ENCODE measurements at places on chromosomes 2 and 18.

- no peak for DNase-seq
Measured at GRCh38 chr2:237455764-237456163, 31.3 kb upstream of the MLPH start.

- DNase-seq = no peak
Measured at GRCh38 chr2:120765678-120766469, 30.2 kb downstream of the GLI2 start.

- DNase-seq = no peak
Measured at GRCh38 chr18:3071676-3072075, 58.7 kb upstream of the LPIN2 start.

DNA sequence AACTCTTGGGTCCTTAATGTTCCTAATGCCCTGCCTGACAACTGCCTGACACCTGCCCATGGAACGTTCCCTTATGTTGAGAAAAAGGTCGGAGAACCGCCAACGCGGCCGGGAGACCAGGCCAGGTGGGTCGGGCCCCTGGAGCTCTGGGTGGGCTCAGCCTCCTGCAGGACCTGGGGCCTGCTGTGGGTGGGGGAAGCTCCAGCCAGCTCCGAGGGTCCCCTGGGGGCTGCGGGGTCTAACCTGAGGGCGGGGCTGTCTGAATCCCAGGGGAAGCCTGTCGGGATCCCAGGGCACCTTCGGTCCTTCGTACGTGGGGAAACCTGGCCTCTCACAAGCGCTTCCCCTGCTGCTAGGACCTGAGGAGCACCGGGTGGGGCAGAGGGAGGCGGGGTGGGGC is 296.0 kb downstream of the NDUFA10 start:
- no peak for DNase-seq

DNA sequence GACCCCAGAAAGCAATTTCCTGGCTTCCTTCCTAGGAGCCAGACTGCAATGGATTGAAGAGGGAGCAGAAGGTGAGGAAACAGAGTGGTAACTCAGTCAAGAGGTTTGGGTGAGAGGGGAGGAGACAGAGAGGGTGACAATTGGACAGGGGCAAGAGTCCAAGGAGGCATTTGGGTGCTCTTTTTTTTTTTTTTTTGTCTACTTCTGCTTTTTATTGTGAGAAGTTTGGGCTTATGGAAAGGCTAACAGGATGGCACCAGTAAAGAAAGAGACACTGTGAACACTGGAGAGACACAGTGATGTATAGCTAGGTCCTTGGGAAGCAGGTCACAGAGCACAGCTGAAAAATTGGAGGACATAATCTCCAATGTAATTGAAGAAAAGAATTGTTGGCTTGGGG is 25.0 kb downstream of the CYBRD1 start:
- no peak for DNase-seq

DNA sequence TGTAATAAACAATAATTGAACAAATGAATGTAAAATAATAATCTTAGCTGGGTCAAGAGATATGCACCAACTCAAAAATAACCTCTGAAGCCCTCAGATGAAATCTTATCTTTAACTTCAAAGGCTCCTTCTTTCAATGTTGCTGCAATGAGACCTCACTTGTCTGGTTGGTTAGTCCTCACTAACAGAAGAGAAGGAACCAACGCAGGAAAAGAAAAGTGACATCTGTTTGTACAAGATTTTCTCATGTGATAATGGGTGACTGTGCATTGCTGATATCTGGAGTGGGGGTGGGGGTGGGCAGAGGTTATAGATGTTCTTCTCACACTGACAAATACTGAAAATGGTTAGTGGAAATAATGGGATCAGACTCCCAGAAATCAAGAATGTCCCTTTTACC is 2.6 kb downstream of the SCN7A start:
- no peak for DNase-seq

GRCh38 chr2:1777156-1777555 is 32.8 kb upstream of the PXDN start:
- DNase-seq = no peak

- peak; percentile 82 for DNase-seq
Measured at GRCh38 chr2:160647967-160648685, 154.5 kb upstream of the RBMS1 start.

GRCh38 chr18:44816050-44816449 is 135.4 kb downstream of the SETBP1 start:
- DNase-seq = no peak

- no peak for DNase-seq
Measured at GRCh38 chr18:61741881-61742454, 150.8 kb downstream of the RNF152 start.

- DNase-seq = no peak
Measured at GRCh38 chr18:8208716-8209115, 400.5 kb upstream of the RAB12 start.

- no peak for DNase-seq
Measured at GRCh38 chr2:174004905-174005605, 39.9 kb upstream of the SP3 start.

DNA sequence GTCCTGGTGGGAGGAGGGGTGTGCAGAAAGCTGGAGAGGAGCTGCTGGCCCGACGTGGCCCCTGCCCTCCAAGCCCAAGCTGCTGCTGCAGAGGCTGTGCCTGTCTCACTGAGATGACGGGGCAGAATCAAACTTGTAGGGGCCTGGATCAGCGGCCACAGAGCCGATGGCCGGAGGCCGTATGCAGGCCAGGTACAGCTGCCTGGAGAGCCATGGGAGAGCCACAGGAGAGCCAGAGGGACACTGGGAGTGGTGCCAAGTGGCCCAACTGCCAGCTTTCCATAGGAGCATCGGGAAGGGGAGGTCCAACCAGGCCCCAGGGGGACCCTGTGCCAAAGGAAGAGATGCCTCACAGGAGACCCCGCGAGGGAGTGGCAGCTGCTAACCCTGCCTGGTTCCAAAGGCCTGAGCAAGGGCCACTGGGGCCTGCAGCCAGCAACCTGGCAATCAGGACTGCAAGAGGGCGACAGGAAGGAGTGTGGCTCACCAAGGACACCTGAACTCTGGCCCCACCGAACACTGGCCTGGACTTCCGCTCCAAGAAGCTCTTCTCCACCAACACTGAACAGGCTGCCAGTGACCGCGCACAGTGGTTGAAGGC is 70.7 kb downstream of the HDAC4 start:
- no peak for DNase-seq

GRCh38 chr2:28352610-28353195 is 40.0 kb upstream of the FOSL2 start:
- no peak for DNase-seq

DNA sequence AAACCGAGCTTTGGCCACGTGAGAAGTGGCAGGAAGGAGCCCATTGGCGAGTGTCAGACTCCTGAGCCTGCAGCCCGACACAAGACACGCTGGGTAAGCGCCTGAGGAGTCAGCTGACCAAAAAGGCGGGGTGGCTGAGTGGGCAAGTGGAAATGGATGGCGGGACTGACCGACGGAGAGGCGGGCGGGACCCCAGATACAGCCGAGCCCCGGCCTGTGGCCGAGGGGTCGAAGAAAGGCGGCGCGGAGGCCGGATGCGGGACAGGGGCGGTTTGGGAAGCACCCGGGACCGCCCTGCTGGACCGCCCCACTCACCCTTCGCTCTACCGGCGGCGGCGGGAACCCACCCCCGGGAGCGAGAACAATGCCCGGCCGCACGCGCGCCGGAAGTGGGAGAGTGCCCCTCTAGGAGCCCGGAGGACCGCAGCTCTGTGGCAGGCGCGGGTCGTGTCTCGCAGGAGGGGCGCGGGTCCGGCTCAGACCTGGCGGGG is 22.8 kb downstream of the ZSCAN30 start:
- peak; percentile 90 for DNase-seq

GRCh38 chr18:12030670-12031069 is 49.4 kb downstream of the IMPA2 start:
- DNase-seq = no peak

- no peak for DNase-seq
Measured at GRCh38 chr2:10028988-10029874, 14.1 kb upstream of the KLF11 start.

DNA sequence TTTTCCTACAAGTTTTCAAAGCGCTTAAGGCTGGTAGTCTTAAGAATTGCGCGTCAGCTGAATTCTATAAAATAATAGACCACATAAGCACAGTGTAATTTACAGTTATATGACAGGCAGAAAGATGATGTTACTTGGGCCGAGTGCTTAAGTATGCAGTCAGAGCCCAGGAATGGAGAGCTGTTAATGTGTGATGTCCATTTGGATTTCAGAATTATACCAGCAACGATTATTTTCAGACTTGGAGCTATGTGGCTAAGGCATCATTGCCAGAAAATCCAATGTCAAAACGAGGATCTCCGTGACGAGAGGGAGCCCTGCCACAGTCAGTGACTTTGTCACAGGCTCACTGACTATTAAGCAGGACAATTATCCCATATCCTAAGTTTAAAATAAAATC is 3.4 kb downstream of the KLF7 start:
- DNase-seq = no peak

GRCh38 chr18:35618696-35619095 is 37.2 kb downstream of the GALNT1 start:
- DNase-seq = no peak

DNA sequence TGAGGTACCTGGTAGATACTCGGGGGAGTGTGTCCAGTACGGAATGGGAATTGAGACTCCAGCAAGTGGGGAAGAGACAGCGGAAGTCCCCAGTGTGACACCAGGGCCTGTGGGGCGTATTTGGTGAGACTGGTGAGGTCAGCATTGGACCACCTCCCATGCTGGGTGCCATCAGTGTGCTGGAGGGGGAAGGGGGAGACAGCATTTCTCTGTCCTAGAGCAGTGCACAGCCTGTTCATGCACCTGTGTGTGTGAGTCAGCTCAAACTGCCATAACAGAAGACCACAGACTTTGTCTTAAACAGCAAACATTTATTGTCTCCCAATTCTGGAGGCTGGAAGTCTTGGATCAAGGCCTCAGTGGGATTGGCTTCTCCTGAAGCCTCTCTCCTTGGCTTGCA is 301.8 kb downstream of the GBX2 start:
- DNase-seq = no peak

- no peak for DNase-seq
Measured at GRCh38 chr2:127609031-127609751, 36.8 kb upstream of the GPR17 start.

- no peak for DNase-seq
Measured at GRCh38 chr2:41932241-41933045, 115.4 kb upstream of the PKDCC start.

DNA sequence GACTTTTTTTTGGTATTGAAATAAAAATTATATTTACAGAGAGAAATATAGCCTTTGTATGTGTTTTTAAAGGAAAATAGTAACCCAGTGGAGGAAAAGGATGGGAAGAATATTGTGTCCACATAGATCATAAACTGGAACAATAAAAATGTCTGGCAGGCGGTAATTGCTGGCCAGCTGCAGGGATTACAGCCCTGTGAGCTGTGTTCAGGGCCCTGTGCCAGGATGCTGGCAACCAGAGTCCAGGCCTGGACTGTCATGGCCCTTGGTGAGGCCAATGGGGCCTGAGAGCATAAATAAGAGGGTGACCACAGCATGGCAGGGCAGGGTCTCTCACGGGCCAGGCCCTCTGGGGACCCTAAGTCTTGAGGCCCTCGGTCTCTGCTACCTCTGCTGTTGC is 171.2 kb downstream of the ACOXL start:
- no peak for DNase-seq

DNA sequence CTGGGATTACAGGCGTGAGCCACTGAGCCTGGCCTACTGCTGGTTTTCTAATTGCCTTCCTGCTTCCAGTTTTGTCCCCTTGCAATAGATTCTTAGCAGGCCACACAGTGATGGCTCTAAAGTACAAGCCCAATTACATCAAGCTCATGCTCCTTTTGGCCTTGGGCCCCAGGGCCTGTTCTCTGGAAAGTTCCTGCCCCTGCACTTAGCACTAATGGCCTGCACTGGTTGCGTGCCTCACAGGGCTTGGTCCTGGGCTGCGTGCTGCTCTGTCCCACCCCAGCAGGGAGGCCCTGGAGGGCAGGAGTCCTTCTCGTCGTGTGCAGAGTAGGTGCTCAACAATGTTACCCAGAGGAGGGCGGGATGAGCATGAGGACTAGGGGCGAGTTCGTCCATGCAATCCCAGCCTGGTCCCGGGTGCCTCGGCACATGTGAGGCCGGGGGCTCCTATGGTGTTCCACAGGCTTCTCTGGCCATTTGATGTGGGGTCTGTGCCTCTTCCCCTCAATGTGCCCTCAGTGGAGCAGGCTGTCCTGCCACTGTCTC is 51.7 kb downstream of the PDCL3 start:
- no peak for DNase-seq

- no peak for DNase-seq
Measured at GRCh38 chr2:238684362-238685326, 163.2 kb upstream of the TWIST2 start.

GRCh38 chr2:171541202-171541887 is 19.1 kb downstream of the CYBRD1 start:
- DNase-seq = no peak

DNA sequence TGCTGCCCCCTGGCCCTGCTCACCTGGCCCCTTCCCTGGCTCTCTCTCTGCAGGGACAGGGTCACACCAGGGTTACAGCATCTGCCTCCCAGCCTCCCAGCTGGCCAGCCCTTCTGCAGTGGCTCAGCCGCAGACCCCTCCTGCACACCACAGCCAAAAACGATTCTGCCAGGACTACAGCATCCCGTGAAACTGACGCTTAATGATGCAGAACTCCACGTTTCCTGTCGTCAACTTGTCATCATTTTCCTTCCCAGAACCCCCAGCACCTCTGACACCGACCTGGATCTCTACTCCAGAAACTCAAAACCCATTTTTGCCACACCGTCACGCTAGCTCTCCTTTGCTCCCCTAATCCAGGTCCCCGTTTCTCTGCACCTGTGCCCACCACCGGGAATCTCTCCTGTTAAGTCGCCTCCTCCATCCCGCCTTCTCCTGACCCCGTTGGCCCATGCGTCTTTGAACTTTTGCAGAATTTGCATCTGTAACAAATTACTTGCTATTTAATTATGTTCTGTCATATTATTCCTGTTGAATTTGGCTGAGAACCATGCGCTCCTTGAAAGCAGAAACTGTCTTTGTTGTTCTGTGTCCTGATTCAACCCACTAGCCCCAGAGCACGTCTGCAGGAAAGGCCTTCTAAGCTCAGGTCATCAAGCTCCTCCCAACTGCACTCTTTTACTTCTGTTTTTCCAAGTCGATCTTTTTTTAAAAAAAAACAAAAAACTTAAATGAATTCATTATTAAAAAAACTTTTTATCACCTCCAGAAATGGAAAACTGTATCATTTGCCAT is 173.2 kb upstream of the COPS8 start:
- no peak for DNase-seq

DNA sequence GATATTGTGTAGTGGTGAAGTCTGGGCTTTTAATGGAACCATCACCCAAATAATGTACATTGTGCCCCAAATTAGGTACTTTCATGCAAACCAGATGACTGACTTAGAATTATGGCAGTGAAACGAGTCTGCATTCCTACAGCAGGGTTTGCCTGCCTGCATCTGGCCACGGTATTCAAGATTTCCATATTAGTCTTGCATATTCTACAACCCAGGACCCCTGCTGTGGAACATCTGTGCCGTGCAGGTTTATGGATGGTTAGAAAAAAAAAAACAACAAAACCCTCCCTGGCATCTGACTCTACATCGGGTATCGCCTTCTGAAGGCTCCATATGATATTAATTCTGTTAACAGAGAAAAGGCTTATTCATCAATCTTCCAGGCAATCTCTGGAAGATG is 394.8 kb downstream of the DCDC2C start:
- peak; percentile 95 for DNase-seq

DNA sequence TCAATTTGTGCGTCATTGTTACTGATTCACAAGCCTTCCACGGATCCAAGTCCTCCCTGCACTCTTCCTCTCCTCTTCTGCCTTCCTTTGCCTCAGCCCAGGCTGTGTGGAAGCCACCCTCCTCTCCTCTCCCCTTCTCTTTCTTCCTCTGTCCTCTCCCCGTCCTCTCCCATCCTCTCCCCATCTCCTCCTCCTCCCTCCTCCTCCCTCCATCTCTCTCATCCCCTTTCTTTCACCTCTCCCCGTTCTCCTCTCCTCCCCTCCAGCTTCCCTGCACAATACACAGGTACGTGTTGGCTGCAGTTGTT is 183.5 kb downstream of the SEPTIN10 start:
- DNase-seq = no peak
